Stimulated activated naive B cell treated with anti-CD40 and anti-IgM and Interleukin-4, amounts not matched to agents 10 μg/mL and 1 μg/mL and 100 μg/mL, for 72 hours (primary cell): ENCODE measurements at places on chromosomes 2 and 18.

DNA sequence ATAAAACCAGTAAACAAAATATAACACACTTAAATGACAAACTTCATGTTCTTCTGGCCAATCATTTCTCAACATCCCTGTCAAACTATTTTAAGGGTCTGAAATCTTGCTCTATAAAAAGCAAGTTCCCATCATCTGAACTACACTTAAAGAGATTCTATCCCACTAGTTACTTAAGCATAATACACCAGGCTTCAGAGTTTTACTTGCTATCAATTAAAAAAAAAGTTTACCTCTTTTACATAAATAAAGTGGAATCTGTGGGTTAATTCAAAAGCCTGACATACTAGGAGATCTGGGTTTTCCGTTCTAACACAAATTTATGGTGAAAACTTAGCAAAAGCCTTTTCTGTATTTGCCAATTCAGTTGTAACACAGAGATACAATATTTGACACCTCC lies 1.9 kb downstream of the CLASP1 start:
- H3K27ac ChIP-seq = no peak overlapping the region
- peak overlapping the region; percentile 19 for H3K4me3 ChIP-seq
- no peaks in the 10 kb centered on the region for H3K27me3 ChIP-seq
- peaks cover 25% of the 10 kb centered on the region for H3K4me1 ChIP-seq
- H3K36me3 ChIP-seq = peaks cover 17% of the 10 kb centered on the region
- DNase-seq = no peak

DNA sequence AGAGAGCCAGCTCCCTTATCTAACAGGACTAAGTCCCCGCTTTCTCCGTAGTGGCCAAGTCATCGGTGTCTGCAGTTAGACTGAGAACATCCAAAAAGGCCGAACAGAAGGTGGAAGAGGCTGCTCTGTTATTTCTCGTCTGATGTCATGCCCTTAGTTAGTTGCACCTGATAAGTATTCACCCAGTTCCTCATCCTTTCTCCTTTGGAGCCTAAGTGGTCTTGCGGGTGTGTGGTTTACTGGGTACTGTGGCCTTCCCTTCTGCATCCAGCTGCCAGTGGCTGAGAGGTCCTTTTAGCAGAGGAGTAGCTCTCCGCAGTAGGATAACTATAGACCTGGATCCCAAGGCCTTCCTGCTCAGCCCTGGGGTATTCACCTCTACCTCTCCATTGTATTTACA lies 211.6 kb downstream of the BCL2 start:
- peak overlapping the region; percentile 32 for H3K4me3 ChIP-seq
- H3K36me3 ChIP-seq = peaks cover 14% of the 10 kb centered on the region
- no peak for DNase-seq
- H3K4me1 ChIP-seq = peaks cover 77% of the 10 kb centered on the region

GRCh38 chr2:24508878-24509277 lies 17.8 kb downstream of the NCOA1 start:
- no peaks in the 10 kb centered on the region for H3K36me3 ChIP-seq
- H3K27ac ChIP-seq = peak overlapping the region; percentile 61
- H3K4me1 ChIP-seq = peaks cover 82% of the 10 kb centered on the region
- DNase-seq = no peak

- H3K4me3 ChIP-seq = no peak overlapping the region
- no peak overlapping the region for H3K27ac ChIP-seq
- no peak for DNase-seq
These were observed 75.2 kb upstream of the GALNT5 start for GRCh38 chr2:157182204-157182709.

- H3K4me3 ChIP-seq = no peak overlapping the region
- peaks cover 27% of the 10 kb centered on the region for H3K4me1 ChIP-seq
- peaks cover 3% of the 10 kb centered on the region for H3K36me3 ChIP-seq
- no peak for DNase-seq
- no peaks in the 10 kb centered on the region for H3K27me3 ChIP-seq
These were observed 27.5 kb downstream of the MYO7B start for GRCh38 chr2:127562936-127563335.
